Hypothalamus (tissue), 51 donors: ENCODE measurements at places on chromosomes 7 and 10.

- no peak for DNase-seq
These were observed 192.3 kb upstream of the PITRM1 start for GRCh38 chr10:3364768-3365480.

DNA sequence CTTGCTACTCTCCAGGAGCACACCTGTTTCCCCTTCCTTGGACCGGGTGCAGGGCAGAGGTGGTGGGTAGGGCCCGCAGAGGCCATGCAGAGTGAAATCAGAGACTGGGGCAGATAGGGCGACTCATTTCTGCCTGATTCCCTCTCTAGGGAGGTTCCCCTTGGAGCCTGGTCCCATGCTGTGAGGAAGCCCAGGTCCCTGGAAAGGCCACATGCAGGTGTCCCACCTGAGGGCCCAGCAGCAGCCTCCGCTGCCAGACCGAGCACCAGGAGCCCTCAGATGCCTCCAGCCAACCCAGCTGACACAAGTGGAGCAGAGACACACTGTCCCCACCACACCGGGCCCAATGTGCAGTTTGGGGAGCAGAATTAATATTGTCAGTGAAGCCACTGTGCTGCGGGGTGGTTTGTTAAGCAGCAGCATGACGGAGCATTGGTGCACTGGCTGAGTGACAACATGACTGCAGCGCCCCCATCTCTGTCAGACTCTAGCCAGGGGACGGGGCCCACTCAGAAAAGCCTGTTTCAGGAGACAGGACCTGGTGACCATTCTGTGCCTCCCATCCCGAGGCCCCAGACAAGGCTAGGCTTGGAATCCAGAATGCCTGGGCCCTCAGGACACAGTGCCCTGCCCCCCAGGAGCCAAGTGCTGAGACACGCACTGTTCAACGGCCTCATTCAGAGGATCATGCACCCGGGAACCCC is 30.4 kb upstream of the RET start:
- no peak for DNase-seq

GRCh38 chr10:122632576-122632975 is 67.1 kb downstream of the C10orf120 start:
- DNase-seq, result no peak

DNA sequence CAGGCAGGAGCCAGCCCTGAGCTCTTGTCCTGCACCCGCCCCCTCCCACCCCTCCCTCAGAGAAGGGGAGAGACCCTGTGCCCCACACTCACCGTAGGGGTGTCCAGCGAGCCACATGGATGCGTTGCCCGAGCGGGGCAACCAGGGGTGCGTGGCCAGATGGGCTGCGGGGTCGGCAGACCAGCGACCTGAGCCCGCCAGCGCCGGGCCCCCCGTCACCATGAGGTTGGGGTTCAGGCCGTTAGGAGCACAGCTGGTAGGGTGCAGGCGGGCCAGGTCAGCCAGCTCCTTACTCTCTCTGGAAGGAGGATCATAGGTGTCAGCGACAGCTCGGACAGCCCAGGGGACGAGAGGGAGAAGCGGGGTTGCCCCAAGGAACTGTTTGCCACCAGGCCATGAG is 46.4 kb downstream of the TNRC18 start:
- no peak for DNase-seq

GRCh38 chr7:1974290-1975101 is 258.2 kb downstream of the MAD1L1 start:
- DNase-seq, result no peak

- DNase-seq, result no peak
These were observed 424.1 kb upstream of the GALNT17 start for GRCh38 chr7:70707823-70708243.

GRCh38 chr7:54860843-54861242 is 101.8 kb upstream of the SEC61G start:
- DNase-seq, result no peak

GRCh38 chr10:84820596-84820995 is 492.2 kb downstream of the CCSER2 start:
- no peak for DNase-seq

GRCh38 chr10:36608866-36609265 is 516.5 kb upstream of the ANKRD30A start:
- no peak for DNase-seq

DNA sequence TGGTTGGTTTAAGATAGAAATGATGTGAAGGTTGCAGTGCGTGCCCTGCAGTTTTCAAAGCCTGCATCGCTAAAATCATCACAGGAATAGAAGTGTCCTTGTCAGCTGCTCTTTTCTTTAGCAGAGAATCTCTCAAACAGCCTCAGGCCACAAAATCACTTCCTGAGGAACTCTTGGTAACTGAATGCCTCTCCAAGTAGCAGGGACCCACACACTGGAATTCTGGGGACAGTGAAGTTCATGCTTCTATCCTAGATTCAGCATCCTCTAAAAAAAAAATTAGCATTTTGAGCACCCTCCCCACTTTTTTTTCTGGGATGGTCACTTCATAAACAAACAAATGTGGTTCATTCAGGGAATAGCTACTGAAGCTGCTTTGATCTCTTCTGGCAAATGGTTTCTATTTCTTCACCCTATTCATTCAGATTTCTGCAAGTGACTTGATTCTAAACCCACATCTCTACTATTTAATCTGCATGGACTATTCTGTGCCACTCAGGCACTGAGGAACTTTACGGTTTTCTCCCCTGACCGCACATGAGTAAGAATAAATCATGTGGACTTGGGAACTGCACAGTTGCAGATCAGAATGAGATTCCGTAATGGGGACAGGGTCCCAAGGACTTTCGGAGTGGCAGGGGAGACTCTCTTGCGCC is 306.9 kb downstream of the FRMD4A start:
- DNase-seq, result no peak

DNA sequence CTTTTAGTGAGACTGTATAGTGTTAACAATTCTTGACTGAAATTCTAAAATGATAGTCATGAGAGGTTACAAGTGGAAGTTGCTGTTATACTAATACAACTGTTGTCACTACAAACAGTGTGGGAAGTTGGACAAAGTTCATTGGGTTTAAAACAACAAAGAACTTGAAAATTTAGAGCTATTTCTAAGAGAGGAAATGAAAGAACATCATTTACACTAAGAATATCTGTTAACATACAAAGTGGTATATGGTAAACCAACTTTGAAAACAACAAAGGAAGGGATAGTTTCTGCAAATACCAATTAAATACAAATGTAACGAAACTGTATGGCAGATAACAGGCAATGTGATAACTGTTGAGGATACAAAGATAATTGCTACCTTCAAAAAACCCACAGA is 11.6 kb downstream of the MTPN start:
- DNase-seq, result no peak

- no peak for DNase-seq
These were observed 35.2 kb upstream of the BMPR1A start for GRCh38 chr10:86721232-86721631.

DNA sequence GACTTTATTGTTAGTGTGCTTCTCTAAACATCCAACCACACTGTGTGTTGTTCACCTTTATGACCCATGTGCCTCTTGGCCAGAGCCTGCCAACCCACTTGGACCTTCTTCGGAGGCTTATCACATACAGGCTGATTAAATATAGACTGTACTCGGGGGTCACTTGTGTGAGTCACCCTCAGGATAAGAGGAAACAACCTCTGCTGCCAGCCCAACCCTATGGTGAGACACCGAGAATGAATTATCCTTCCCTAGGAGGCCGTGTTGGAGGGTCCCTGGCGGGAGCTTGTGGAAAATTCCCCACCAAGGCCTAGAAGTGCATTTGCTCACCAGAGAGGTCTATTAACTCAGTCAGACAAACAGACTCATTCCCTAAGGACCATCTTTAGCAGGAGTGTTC is 63.0 kb downstream of the FAS start:
- no peak for DNase-seq

DNA sequence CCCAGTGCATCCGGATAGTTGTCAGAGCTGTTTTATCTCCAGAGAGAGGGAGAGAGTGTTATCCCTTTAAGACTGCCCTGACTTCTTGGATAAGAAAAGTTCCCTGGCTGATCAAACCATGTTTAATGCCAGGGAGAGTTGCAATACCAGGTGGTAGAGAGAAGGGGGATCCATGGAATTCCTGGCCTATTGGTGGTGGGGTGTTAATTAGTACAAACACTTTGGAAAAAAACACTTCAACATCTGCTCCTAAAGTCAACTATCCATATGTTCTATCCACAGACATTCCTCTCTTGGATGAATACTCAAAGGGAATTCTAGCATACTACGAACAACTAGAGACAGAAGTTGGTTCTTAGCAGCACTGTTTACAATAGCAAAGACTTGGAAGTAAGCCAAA is 307.2 kb downstream of the TCERG1L start:
- no peak for DNase-seq

DNA sequence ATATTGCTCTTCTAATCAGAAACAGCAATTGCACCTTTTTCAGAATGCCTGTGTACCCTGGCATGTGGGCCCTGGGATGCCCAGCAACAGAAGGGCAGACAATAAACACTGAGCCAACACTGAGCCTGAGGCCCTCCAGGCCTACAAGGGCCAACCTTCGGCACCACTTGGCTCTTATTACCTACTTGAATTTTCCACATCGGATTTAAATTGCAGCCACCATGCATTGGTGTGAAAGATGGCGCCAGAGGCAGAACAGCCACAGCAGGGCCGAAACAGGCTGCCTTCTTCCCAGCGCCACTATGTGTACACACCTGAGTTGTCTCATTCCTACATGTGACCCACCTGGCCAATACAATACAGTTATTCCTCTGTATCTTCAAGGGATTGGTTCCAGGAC is 51.4 kb upstream of the EZH2 start:
- no peak for DNase-seq

GRCh38 chr10:73810735-73811465 is 498 bp downstream of the NDST2 start:
- DNase-seq, result no peak

GRCh38 chr10:35152992-35153391 is 26.3 kb downstream of the CREM start:
- DNase-seq, result no peak
